ENCODE measurements at places on chromosomes 12 and 14.

DNA sequence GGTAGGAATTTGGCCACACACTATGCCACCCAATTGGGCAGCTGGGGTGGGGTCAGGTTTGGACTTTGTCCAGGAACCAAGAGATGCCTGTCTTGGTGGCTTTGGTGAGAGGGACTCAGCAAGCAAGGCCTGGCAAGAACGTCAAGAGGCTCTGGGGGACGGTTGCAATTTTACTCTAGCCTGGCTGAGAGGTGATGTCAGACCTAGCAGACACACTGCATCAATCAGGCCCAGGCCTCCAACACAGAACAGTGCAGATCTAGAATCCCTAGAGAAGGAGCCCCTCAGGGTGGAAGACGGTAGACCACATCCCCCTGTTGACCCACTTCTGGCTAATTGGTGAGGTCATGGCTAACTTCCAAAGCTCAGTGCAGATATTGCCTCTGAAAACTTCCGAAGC is 1.6 kb upstream of the UNC119B start:
- no peak for DNase-seq

DNA sequence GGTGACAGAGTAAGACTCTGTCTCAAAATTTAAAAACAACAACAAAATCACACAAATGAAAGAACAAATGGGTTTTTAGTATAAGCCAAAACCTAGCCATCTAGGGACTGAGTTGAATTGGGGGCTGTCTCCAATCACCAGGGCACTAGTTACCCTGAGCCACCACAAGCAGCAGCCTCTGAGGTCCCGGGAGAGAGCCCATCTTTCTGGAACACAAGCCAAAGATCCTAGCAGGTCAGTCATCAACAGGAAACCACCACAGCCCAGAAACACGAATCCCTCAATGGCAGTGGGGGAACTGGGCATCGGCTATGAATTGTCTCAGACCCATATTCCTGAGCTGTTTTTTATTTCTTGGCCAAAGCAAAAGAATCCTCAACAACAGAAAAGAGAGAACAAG is 75.3 kb downstream of the KDM2B start:
- no peak for DNase-seq

DNA sequence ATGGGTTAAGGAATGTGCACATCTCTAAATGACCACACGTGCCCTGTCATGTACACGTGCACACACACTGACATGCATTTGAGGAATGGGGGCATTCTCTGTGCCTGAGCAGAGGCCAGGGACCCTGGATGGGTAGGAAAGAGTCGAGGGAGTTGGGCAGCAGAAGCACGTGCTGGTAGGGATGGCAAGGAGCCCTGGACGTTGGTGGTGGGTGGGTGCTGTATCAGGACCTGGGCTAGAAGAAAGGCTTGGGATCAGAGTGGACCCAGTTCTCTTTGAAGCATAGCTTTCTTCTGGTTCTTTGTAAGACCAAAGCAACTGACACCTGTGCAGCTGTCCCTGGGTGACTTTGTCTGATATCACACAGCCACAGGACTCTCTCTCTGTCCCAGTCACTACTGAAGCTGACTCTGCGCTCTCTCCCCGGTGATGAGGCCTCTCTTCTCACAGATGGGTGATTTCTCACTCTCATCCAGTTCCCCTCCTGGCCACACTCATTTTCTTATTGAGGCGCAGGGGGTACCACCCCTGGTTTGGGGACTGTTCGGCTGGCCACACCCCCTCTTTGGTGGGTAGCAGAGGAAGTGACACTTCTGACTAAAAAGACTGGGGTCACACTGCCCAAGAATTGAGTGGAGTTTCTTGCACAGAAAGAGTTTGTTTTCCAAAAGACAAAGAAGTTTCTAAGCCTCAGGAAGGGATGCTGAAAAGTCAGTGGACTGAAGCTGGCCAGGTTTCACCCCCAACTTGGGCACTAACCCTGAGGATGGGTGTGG is 171.7 kb upstream of the RTL1 start:
- DNase-seq: no peak

GRCh38 chr12:80291108-80291754 is 152.8 kb upstream of the PTPRQ start:
- DNase-seq: no peak

- DNase-seq: no peak
Measured at GRCh38 chr12:23431006-23431405, 518.5 kb downstream of the SOX5 start.

- DNase-seq: no peak
Measured at GRCh38 chr14:81406863-81407262, 6.7 kb upstream of the STON2 start.

- DNase-seq: no peak
Measured at GRCh38 chr12:94593822-94594442, 56.4 kb downstream of the TMCC3 start.

DNA sequence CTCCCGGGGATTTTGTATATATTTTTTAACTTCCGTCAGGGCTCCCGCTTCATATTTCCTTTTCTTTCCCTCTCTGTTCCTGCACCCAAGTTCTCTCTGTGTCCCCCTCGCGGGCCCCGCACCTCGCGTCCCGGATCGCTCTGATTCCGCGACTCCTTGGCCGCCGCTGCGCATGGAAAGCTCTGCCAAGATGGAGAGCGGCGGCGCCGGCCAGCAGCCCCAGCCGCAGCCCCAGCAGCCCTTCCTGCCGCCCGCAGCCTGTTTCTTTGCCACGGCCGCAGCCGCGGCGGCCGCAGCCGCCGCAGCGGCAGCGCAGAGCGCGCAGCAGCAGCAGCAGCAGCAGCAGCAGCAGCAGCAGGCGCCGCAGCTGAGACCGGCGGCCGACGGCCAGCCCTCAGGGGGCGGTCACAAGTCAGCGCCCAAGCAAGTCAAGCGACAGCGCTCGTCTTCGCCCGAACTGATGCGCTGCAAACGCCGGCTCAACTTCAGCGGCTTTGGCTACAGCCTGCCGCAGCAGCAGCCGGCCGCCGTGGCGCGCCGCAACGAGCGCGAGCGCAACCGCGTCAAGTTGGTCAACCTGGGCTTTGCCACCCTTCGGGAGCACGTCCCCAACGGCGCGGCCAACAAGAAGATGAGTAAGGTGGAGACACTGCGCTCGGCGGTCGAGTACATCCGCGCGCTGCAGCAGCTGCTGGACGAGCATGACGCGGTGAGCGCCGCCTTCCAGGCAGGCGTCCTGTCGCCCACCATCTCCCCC is 777 bp downstream of the ASCL1 start:
- DNase-seq: no peak

Data from stimulated activated CD4-positive, alpha-beta T cell treated with anti-CD3 and anti-CD28 coated beads, Interleukin-4, amount 100 ng/mL, for 1 hour (primary cell).